ENCODE measurements at places on chromosomes 12 and 14.

DNA sequence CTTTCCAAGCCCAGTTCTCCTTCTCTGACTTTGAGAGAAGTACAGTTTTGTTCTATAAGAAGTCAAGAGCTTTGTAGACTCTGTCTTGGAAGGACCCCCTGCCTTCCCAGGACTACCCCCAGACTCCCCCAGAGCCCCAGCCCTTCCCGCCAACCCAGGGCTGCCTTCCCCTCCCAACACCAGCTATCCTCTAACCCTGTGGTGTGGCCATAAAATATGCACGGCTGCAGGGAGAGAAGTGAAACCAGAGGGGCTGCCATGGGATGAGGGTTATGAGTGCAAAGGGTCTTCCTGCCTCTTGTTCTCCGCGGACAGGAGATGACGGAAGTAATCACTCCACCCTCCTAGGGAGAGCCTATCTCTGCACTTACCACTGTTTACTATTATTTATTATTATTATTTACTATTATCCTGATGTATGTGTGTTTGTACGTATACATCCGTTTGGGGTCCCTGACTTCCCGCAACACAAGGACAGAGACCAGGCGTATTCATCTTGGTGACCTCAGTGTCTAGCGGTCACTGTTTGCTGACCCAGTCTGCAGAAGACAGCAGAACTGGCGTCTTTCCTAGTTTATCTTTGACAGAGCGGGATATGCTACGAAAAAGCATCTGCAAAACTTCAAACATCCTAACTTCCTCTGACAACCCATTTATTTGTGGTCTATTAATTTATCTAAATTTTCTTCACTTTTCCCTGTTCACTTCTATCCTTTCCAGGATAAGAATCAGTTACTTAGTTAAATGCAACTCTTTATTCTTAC lies 3.5 kb upstream of the SCNN1A start:
- no peak for DNase-seq

DNA sequence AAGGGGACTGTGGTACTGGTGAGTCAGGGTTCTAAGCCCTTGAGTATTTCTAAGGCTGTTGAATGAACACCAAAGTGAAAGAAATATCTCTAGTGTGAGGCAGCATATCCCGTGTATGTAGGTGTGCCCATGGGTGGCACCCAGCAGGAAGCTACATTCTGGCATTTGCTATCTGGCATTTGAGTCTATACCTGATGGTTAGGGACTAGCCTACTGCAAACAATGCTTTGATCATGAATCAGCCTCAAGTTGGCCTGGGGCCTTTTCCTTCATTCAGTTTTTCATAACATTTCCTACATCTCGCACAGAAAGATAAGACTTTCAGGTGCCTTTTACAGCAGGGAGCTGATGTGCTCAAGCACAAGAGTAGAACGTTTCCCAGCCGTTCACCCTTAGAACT lies 85.7 kb upstream of the E2F7 start:
- DNase-seq: no peak

DNA sequence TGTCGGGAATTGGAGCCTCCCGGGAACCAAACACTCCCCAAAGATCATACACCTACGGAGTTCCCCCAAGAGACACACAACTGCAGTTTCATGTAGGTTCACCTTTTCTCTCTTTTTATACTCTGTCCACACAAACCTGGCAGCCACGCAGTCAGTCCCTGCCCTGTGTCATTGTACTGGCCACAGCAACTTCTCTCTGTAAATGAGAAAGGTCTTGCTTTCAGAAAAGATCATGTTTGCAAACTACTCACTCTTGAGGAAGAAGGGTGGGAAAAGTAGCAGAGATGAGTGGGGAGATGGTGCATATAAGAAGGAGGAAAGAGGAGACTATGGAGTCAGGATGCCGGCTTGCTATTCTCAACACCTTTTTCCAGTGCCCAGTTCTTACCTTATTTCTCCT lies 10.4 kb downstream of the ANG start:
- DNase-seq: no peak

DNA sequence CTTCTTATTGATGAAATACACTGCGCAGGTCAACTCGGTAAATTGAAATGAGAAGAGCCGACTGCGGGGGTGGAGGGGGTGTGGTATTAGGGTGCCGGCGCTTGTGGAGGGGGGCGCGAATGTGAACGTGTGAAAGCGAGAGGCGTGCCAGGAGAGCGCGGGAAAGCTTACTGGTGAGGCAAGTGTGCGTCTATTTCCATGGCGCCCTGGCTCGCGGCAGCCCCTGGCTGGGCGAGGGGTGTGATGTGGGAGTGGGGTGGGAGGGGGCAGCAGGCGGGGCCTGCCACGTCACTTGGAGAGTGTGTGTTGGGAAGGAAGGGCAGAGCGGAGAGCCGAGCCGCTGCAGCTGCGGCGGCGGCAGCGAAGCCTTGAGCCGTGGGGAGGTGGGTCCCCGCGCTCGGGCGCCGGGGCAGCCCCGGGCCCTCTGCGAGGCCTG lies 88.8 kb downstream of the GALNT8 start:
- DNase-seq: no peak

DNA sequence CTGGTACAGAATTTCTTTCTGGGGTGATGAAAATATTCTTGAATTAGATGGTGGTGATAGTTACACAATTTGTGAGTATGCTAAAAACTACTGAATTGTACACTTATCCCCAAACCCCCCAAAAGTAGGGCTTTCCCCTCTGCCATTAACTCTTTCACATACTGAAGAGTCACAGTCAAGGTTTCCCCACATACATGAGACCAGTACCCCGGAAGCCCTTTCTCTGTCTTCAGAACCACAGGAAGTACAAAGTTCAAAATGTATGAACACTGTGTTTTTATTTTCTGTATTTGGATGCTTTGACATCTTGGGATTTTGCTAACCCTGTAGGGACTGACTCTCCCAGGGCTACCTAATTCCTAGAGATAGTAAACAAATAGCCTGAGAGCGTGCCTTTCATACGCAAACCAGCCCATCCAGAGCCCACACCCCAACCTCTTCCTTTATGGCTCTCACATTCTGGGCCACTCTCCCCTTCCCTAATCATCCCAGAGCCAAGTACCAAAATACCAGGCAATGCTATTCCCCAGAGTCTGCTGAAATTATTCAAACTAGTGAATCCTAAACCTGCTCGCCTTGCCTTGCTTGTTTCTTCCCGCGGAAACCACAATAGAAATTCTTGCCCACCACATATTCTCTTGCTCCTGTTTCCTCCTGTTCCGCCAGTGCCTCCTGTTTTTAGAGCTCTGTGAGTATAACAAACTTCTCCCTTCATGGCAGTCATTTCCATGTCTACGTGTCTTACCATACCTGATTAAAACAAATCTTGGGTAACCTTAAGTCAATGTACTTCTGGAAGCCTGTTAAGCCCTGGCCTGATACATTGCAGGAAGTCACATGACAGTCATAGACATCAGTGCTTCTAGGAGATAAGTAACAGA lies 524.8 kb downstream of the FUT8 start:
- DNase-seq: no peak

- DNase-seq: no peak
Measured at GRCh38 chr14:93510056-93510455, 79.3 kb downstream of the UNC79 start.

DNA sequence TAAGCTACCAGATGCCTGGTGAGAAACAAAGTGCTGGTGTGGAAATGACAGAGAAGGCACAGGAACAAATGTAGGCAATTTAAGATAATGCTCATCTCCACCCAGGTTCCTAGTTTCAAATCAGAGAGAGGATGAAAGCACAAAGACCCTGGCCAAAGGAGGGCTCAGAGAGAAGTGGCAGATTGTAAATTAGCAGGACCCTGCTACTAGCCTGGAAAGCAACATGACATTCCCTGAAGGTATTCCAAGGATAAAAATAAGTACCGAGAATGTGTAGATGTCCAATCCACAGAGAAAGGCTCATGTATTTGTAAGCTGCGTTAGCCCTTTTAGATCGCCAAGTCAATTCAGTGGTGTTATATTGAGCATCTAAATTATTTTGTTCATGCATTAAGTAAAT lies 324.0 kb downstream of the TMEM117 start:
- DNase-seq: no peak

- DNase-seq: no peak
Measured at GRCh38 chr14:36505892-36506731, 13.9 kb downstream of the NKX2-1 start.

- no peak for DNase-seq
Measured at GRCh38 chr12:115932066-115932465, 345.4 kb downstream of the MED13L start.

DNA sequence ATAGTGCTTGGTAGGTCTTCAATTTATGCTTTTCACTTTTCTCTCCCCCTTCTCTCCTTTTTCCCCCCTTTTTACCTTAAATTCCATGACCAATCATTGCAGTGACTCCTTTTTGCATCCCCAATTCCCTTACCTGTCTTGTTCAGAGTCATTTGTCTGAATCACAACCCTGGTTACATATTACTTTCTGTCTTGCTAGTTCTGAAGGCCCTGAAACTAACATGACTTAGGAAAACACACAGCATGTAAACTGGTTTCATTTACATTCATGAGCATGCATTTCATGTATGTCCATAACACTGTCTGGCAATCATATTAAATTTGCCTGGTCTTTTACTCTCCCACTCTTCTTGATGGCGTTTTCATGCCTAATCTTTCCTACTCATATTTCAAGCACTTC lies 20.3 kb upstream of the FOXG1 start:
- DNase-seq: no peak

- no peak for DNase-seq
Measured at GRCh38 chr14:64646103-64646502, 58.1 kb upstream of the PLEKHG3 start.

- DNase-seq: no peak
Measured at GRCh38 chr14:67232621-67233020, 8.6 kb upstream of the PALS1 start.
